Skeletal muscle tissue (tissue), 5 donors: ENCODE measurements at places on chromosomes 4 and X. TPM values are rescaled to one million over a fixed set of nuclear protein-coding genes. Genes with fewer than 3 reads are reported as not detected.

Gene PCSK1N
- not detected for total RNA-seq

Gene PRDM8
- total RNA-seq: 1.6 TPM

Gene JADE1
- 23.0 TPM for total RNA-seq

Gene PACRGL
- 17.2 TPM for total RNA-seq

Gene GPRIN3
- total RNA-seq: 3.7 TPM

Gene CCDC160
- total RNA-seq: under 0.01 TPM

Gene MAGEA10
- not detected for total RNA-seq
